ENCODE measurements at places on chromosomes 12 and 14. TPM values are rescaled to one million over a fixed set of nuclear protein-coding genes. Genes with fewer than 3 reads are reported as not detected.

DNA sequence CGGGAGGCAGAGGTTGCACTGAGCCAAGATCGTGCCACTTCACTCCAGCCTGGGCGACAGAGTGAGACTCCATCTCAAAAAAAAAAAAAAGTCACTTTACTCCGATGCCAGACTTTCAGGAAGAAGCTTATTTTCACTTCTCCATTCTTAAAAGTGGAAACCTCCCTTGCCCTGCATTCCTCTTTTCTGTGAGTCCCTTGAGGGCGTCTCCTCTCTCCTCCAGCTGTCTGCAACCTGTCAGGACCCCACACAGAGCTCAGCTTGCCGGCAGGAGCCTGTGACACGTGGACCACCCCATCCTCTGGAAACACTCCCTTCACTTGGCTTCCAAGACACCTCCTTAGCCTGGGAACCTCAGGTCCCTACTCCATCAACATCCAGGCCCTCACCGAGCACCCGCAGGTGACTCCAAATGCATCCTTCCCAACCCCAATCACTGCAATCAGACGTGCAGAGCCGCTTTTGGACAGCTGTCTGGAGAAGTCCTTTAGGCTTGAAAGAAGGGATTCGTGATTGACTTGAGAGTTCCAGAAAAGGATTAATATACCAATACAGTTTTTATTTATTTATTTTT lies 34.3 kb downstream of the SLC15A4 start:
- H3K27ac ChIP-seq, result no peak overlapping the region
- H3K4me1 ChIP-seq, result peaks cover 5% of the 10 kb centered on the region
- no peak overlapping the region for H3K4me3 ChIP-seq
- H3K27me3 ChIP-seq, result no peaks in the 10 kb centered on the region
- DNase-seq, result no peak
- peaks cover 40% of the 10 kb centered on the region for H3K36me3 ChIP-seq

DNA sequence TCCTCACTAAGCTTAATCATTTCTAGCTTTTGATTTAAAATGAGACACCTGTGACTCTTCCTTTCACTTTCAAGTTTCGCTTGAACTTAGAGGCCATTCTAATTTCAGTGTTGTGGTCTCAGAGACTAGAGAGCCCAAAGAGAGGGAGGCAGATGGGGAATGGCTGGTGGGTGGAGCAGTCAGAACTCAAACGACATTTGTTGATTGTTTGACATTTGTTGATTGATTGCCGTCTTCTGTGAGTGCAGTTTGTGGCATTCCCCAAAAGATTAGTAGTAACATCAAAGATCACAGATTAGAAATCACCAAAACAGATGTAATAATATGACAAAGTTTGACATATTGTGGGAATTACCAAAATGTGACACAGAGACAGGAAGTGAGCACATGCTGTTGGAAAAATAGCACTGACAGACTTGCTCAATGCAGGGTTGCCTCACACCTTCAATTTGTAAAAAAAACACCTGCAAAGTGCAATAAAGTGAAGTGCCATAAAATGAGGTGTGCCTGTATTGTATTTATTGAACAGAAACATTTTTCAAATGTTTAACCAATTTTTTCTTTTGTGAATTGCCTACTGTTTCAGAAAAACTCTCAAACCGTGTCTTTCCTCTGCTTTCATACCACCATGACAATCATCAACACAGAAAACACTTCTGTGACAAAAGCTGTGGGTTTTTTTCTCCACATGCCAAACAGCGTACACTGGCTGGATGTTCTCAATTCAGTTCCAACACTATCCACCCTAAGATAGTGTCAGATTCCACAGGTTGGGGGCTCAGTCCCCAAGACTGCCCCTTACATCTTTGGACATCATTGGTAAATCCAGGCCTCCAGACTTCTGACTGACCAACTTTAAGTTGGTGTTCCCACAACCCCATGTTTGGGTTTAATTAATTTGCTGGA lies 376.3 kb upstream of the RGS6 start:
- H3K27ac ChIP-seq, result peak overlapping the region; percentile 34
- H3K4me1 ChIP-seq, result no peaks in the 10 kb centered on the region
- H3K36me3 ChIP-seq, result no peaks in the 10 kb centered on the region
- peak; percentile 52 for DNase-seq

- H3K36me3 ChIP-seq, result no peaks in the 10 kb centered on the region
- no peaks in the 10 kb centered on the region for H3K27me3 ChIP-seq
- no peak for DNase-seq
- peak overlapping the region; percentile 46 for H3K4me3 ChIP-seq
- peaks cover 43% of the 10 kb centered on the region for H3K4me1 ChIP-seq
Observed at GRCh38 chr12:114683709-114684097, 272 bp downstream of the TBX3 start.

DNA sequence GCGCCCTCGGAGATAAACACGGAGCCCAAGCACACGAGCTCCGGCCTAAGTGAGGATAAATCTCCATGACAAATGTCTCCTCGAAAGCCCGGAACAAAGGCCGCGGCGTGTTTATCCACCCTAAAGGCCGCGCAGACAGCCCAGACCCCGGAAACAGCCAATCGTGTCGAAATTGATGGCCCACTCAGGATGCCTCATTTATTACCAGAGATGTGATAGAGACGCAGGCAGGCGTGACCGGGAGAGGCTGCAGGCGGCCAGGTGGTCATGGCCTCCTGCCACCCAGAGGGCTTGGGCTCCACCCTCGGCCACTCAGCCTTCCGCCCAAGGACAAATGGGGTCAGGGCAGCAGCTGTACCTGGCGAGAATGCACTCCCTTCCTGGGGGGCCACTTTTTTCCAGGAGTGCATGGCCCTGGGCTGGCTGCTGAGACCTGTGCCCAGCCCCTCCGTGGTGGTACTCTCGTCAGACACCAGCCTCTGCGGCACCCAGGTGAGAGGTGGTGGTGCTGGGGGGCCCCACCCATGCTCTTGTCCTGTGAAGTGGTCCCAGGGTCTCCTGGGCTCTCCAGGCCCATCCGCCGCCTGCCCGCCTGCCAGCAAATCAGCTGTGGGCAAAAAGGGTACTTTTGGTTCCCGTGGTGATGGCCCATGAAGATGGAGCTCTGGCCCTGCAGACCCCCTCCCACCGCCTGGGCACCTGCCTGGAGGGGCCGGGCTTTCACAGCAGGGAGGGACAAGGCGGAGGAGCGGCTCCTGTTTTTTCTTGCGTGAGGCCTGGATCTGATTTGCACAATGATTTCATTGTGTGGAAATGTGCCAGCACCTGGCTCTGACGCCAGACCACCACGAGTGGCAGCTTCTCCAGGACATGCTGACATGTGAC lies 211.5 kb upstream of the C14orf180 start:
- no peak overlapping the region for H3K4me3 ChIP-seq
- DNase-seq, result peak; percentile 74
- no peak overlapping the region for H3K27ac ChIP-seq
- H3K36me3 ChIP-seq, result no peaks in the 10 kb centered on the region

DNA sequence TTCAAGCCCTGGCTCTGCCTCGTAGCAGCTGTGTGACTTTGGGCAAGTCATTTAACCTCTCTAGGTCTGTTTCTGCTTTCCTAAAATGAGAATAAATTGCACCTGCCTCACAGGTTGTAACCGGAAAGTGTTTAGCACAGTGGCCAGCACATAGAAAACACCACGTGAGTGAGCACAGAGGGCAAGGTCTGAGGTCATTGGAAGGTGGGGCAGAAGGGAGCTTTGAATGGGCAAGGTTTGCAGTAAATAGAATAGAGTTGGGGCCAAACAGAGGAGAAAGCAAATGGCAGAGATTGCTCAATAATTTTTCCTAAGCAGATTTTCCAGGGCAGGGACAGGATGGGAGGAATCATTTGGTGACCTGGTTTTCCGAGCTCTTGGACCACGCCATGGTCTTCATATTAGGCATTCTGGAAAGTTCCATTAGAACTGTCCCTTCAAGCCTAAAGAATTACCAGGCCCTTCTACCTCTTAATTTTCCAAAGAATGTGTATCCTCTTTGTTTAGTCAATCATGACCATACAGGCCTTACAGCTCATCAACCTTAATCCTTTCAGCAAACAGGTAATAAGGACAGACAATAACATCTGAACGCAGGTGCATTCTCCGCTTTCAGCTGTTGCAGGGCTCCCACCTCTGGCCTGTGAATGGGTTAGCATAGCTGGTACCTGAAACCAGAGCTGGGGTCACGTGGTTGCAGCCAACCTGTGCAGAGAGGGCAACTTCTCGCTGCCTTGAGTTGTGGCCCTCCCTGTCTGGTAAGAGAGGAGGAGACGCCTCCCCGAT lies 53.8 kb downstream of the VWF start:
- H3K27ac ChIP-seq, result no peak overlapping the region
- no peak overlapping the region for H3K4me3 ChIP-seq
- H3K27me3 ChIP-seq, result peaks cover 5% of the 10 kb centered on the region
- DNase-seq, result no peak

- H3K27ac ChIP-seq, result no peak overlapping the region
- H3K36me3 ChIP-seq, result no peaks in the 10 kb centered on the region
- no peaks in the 10 kb centered on the region for H3K27me3 ChIP-seq
- no peaks in the 10 kb centered on the region for H3K4me1 ChIP-seq
- no peak for DNase-seq
Observed at GRCh38 chr12:127903146-127903545, 363.8 kb upstream of the TMEM132C start.

GRCh38 chr12:1587927-1588574 lies 6.3 kb downstream of the FBXL14 start:
- H3K36me3 ChIP-seq, result no peaks in the 10 kb centered on the region
- H3K27ac ChIP-seq, result peak overlapping the region; percentile 74
- no peak for DNase-seq
- peaks cover 36% of the 10 kb centered on the region for H3K4me1 ChIP-seq
- H3K27me3 ChIP-seq, result no peaks in the 10 kb centered on the region

ARHGDIB gene
- total RNA-seq, result 23.2 TPM

LHX5 gene
- total RNA-seq, result 0.29 TPM

RASSF3 gene
- total RNA-seq, result 61.0 TPM

- H3K4me3 ChIP-seq, result no peak overlapping the region
- no peaks in the 10 kb centered on the region for H3K36me3 ChIP-seq
- no peaks in the 10 kb centered on the region for H3K27me3 ChIP-seq
Observed at GRCh38 chr14:32762886-32763285, 175.8 kb upstream of the NPAS3 start.

GRCh38 chr12:868722-869121 lies 80.8 kb downstream of the RAD52 start:
- H3K36me3 ChIP-seq, result peaks cover 75% of the 10 kb centered on the region
- no peaks in the 10 kb centered on the region for H3K27me3 ChIP-seq
- no peak overlapping the region for H3K27ac ChIP-seq
- no peaks in the 10 kb centered on the region for H3K4me1 ChIP-seq

- H3K4me3 ChIP-seq, result no peak overlapping the region
- peak; percentile 85 for DNase-seq
- peak overlapping the region; percentile 75 for H3K27ac ChIP-seq
- H3K36me3 ChIP-seq, result peaks cover 14% of the 10 kb centered on the region
Observed at GRCh38 chr14:75711796-75712211, 50.8 kb downstream of the TTLL5 start.

DNA sequence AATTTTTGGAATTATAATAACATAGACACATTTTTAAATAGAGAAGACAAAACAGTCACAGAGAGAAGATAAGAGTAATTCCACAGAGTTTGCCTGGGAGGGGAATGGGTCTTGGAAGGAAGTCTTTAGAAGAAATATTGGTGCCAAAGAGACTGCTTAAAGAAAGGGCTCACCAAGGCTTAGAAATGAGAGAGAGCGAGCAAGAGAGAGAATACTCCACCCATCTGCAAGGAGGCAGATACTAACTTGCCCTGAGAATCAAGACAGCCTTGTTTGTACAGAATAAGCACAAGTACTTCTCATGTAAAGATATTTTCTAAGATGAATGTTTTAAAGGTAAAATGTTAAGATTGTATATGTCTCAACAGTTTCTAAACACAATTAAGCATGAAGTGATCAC lies 165.5 kb downstream of the SLC38A4 start:
- no peak overlapping the region for H3K4me3 ChIP-seq
- H3K27me3 ChIP-seq, result no peaks in the 10 kb centered on the region
- no peak for DNase-seq
- no peaks in the 10 kb centered on the region for H3K36me3 ChIP-seq
- H3K4me1 ChIP-seq, result peaks cover 42% of the 10 kb centered on the region
- no peak overlapping the region for H3K27ac ChIP-seq

DNA sequence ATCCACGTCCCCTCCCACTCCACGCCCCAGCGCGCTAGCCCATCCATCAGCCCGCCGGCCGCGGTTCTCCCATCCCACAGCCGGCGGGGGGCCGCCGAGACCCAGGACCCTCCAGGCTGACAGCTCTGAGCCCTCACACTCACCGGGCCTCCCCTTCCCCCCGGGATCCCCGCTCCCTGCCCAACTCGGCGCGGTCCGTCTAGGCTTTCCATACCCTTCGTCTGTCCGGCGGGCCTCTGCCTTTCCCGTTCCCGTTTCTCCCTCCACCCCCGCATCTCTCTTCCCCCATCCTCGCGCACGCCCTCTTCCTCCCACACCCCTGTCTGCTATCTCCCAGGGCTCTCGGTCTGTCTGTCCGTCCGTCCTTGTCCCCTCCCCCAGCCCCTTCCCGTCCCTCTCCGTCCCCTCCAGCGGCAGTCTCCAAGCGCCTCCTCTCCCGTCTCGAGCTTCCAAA lies 726 bp downstream of the ZFHX2 start:
- H3K27me3 ChIP-seq, result no peaks in the 10 kb centered on the region
- no peaks in the 10 kb centered on the region for H3K36me3 ChIP-seq
- peak overlapping the region; percentile 60 for H3K27ac ChIP-seq
- peak overlapping the region; percentile 76 for H3K4me3 ChIP-seq
- no peak for DNase-seq

Measured in stomach (tissue), 19 donors.